ENCODE measurements at places on chromosomes 11 and 22.

DNA sequence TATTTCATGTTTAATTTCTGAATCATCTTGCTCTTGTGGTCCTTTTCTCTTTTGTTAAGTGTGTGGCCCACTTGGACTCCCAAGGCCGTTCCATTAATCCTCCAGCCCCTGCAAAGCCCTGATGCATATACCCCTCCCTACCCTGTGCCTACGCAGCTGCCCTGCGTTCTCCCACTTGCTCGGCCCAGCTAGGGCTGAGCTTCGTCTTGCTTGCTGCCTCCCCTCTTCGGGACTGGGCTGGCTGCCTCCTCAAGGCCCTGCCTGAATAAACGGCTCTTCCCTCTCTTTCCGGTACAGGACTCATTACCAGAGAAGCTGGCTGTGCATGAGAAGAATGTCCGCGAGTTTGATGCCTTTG, 28.5 kb downstream of the ARHGAP1 start:
- no peaks in the 10 kb centered on the region for H3K4me1 ChIP-seq
- no peak for DNase-seq
- H3K4me3 ChIP-seq: no peak overlapping the region

GRCh38 chr11:83044958-83045712, 26.6 kb downstream of the RAB30 start:
- no peaks in the 10 kb centered on the region for H3K27me3 ChIP-seq
- H3K4me3 ChIP-seq: no peak overlapping the region
- no peak for DNase-seq
- no peaks in the 10 kb centered on the region for H3K4me1 ChIP-seq
- H3K27ac ChIP-seq: no peak overlapping the region
- H3K36me3 ChIP-seq: no peaks in the 10 kb centered on the region

DNA sequence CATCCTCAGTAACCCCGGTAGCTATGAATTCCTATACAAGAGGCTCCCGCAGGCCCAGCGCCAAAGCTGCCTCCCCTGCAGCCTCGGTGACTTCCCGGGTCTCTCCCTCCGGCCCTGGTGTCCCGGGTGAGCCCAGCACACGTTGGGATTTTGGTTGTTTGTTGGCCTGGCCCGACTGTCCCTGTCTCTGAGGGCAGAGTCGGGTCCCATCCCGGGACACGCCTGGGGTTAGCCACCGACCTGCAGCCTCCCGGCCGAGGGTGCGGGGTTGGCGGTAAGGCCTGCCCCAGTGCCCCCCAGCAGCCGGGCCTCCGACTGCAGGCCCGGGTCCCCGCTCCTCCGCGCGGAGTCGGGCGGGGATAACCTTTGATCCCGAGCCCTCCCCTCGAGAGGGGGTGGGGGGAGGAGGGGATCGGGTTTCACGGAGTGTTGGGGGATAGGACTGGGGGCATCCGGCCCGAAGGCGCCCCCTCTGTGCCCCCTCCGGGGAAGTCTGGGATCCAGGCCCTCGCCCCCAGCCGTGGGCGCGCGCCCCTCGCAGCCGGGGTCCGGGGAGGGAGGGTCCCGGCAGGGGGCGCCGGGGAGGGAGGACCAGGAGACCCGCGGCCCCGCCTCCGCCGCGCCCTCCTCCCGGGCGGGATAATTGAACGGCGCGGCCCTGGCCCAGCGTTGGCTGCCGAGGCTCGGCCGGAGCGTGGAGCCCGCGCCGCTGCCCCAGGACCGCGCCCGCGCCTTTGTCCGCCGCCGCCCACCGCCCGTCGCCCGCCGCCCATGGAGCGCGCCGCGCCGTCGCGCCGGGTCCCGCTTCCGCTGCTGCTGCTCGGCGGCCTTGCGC, at the start of gene FBLN1:
Gene FBLN1 (plus strand): TSS at position 669 of the 835 bp plus-strand sequence. CDS start 103 bp downstream, at position 772.
- peak; percentile 75 for DNase-seq
- peaks cover 23% of the 10 kb centered on the region for H3K4me1 ChIP-seq
- peak within 1 kb of the TSS; percentile 70 for H3K4me3 ChIP-seq
- peaks cover 34% of the 10 kb centered on the region for H3K27me3 ChIP-seq
- H3K27ac ChIP-seq: peak within 1 kb of the TSS; percentile 67

GRCh38 chr11:35162745-35163144, 23.8 kb downstream of the CD44 start:
- DNase-seq: no peak
- H3K36me3 ChIP-seq: no peaks in the 10 kb centered on the region
- H3K27ac ChIP-seq: peak overlapping the region; percentile 58
- no peaks in the 10 kb centered on the region for H3K27me3 ChIP-seq
- no peak overlapping the region for H3K4me3 ChIP-seq

DNA sequence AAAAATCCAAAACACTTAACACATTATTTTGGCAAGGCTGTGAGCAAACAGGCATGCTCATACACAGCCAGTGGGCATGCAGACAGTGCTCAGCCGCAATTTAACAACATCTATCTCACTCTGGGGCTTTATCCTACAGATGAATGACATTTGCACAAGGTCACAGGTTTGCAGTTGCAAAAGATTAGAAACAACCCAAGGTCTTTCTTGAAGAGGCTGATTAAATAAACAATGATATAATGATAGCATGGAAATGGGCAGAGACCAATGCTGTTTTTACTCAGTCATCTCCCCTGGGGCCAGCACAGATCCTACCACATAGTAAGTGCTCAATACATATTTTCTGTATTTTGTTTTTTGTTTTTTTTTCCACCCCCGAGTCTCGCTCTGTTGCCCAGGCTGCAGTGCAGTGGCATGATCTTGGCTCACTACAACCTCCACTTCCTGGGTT, 9.4 kb downstream of the A4GALT start:
- DNase-seq: no peak
- H3K27me3 ChIP-seq: no peaks in the 10 kb centered on the region
- H3K36me3 ChIP-seq: no peaks in the 10 kb centered on the region
- H3K4me3 ChIP-seq: no peak overlapping the region
- peak overlapping the region; percentile 32 for H3K27ac ChIP-seq

- H3K4me1 ChIP-seq: peaks cover 12% of the 10 kb centered on the region
- no peak overlapping the region for H3K4me3 ChIP-seq
- H3K36me3 ChIP-seq: no peaks in the 10 kb centered on the region
- H3K27ac ChIP-seq: no peak overlapping the region
- no peak for DNase-seq
These were observed 334.6 kb downstream of the MN1 start for GRCh38 chr22:27466778-27467438.

- peaks cover 58% of the 10 kb centered on the region for H3K36me3 ChIP-seq
- H3K4me1 ChIP-seq: no peaks in the 10 kb centered on the region
- no peaks in the 10 kb centered on the region for H3K27me3 ChIP-seq
- no peak overlapping the region for H3K4me3 ChIP-seq
- no peak for DNase-seq
These were observed 6.1 kb upstream of the ASCL3 start for GRCh38 chr11:8948886-8949285.

GRCh38 chr11:112718483-112718882, 242.7 kb upstream of the NCAM1 start:
- DNase-seq: no peak
- no peak overlapping the region for H3K27ac ChIP-seq
- no peaks in the 10 kb centered on the region for H3K4me1 ChIP-seq
- H3K27me3 ChIP-seq: no peaks in the 10 kb centered on the region

DNA sequence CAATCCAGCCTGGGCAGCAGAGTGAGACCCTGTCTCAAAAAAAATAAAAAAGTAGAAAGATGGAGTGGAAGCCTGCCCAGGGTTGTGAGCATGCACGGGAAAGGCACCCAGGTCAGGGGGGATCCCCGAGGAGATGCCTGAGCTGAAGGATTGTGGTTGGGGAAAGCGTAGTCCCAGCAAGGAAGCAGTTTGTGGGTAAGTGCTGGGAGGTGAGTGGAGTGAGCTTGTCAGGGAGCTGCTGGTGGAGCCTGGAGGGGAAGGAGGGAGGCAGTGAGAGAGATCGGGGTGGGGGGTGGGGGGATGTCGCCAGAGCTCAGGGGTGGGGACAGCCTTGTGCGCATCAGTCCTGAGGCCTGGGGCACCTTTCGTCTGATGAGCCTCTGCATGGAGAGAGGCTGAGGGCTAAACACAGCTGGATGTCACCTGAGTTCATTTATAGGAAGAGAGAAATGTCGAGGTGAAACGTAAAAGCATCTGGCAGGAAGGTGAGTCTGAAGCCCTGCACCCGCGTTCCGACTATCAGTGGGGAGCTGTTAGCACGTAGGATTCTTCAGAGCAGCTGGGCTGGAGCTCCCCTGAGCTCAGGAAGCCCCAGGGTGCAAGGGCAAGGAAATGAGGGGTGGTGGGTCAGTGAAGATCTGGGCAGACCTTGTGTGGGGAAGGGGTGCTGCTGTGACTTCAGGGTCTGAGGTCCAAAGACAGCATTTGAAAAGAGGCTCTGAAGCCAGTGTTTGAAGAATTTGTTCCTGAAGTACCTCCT, 10.2 kb downstream of the TMEM121B start:
- no peaks in the 10 kb centered on the region for H3K4me1 ChIP-seq
- H3K36me3 ChIP-seq: peaks cover 42% of the 10 kb centered on the region
- no peak overlapping the region for H3K4me3 ChIP-seq
- no peak for DNase-seq
- no peak overlapping the region for H3K27ac ChIP-seq
- no peaks in the 10 kb centered on the region for H3K27me3 ChIP-seq

DNA sequence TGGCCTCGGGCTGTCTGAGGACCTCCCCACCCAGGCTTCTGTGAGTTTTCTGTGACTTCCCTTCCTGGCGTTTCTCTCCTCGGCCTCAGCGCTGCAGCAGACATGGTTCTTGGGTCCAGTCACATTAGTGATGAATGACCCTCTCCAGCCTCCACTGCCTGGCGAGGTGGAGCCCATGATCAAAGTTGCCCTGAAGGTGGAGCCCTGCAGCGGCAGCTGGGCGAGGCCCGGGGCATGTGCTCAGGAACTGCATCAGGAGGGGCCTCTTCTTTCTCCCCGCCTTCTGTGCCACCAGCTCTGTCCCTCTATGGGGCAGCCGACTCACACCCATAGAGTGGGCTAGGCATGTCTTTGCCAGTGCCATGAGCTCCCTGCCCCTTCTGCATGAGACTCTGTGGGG, 1079.7 kb downstream of the TBC1D22A start:
- no peak for DNase-seq
- H3K27ac ChIP-seq: no peak overlapping the region
- H3K4me3 ChIP-seq: no peak overlapping the region
- no peaks in the 10 kb centered on the region for H3K36me3 ChIP-seq

DNA sequence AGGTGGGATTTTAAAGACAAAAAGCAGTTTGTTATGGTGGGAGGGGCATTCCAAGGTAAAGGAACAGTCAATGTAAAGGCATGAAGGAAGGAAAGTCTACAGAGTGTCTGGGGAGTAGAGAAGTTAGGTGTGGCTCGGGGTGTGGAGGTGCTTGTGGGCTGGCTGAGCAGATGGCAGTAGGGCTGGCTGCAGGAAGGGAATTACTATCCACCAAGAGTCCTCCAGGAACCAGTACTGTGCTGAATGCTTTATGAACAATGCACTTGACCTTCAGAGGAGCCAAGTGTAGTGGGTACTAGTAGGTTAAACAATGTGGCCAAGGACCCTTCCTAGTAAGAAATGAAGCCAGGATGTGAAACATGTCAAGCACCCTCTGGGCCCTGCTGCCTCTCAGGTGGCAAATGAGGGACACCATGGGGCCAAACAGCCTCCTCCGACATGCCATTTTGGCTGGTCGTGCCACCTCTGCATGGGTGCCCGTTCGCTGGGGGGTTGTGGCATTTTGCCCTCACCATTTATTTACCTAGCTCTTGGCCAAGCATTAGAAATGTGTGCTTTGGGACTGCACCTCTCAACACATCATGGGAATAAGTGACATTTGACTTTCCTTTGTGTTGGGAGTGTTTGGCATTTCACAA, 123.6 kb upstream of the TENM4 start:
- DNase-seq: no peak
- H3K36me3 ChIP-seq: no peaks in the 10 kb centered on the region

- H3K36me3 ChIP-seq: no peaks in the 10 kb centered on the region
- H3K4me3 ChIP-seq: no peak overlapping the region
- no peaks in the 10 kb centered on the region for H3K27me3 ChIP-seq
- H3K4me1 ChIP-seq: peaks cover 4% of the 10 kb centered on the region
- H3K27ac ChIP-seq: no peak overlapping the region
These were observed 66.8 kb downstream of the CSTPP1 start for GRCh38 chr11:47003180-47003877.

GRCh38 chr11:67436459-67437081, 912 bp downstream of the PTPRCAP start:
- H3K27me3 ChIP-seq: no peaks in the 10 kb centered on the region
- H3K27ac ChIP-seq: peak overlapping the region; percentile 71
- no peak overlapping the region for H3K4me3 ChIP-seq
- DNase-seq: no peak
- peaks cover 20% of the 10 kb centered on the region for H3K36me3 ChIP-seq

GRCh38 chr22:47665151-47665550, 902.7 kb downstream of the TBC1D22A start:
- no peak for DNase-seq
- H3K27ac ChIP-seq: no peak overlapping the region
- H3K4me1 ChIP-seq: no peaks in the 10 kb centered on the region
- no peaks in the 10 kb centered on the region for H3K27me3 ChIP-seq
- H3K4me3 ChIP-seq: no peak overlapping the region
- no peaks in the 10 kb centered on the region for H3K36me3 ChIP-seq

GRCh38 chr22:32849501-32849900, 48.0 kb downstream of the TIMP3 start:
- no peak for DNase-seq
- no peaks in the 10 kb centered on the region for H3K27me3 ChIP-seq
- H3K4me3 ChIP-seq: no peak overlapping the region
- H3K27ac ChIP-seq: peak overlapping the region; percentile 78
- H3K36me3 ChIP-seq: peaks cover 5% of the 10 kb centered on the region

DNA sequence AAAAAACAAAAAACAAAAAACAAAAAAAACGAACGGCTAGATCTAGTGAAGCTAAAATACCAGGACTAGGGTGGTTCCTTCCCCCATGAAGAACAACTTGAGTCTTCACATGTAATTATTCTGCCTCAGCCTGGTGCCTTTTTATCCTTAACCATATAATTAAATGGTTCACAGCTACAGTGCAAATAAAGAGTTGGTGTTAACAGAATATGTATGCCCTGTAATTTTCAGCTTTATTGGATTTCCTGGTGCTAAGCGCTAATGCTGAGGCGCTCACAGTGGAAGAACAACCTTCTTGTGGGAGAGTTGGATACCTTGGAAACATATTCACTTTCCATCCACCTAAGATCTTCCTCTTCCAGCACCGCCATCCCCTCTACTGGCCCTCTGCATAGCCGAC, 158.5 kb upstream of the SORL1-AS1 start:
- H3K4me1 ChIP-seq: no peaks in the 10 kb centered on the region
- no peak overlapping the region for H3K27ac ChIP-seq
- no peak overlapping the region for H3K4me3 ChIP-seq
- DNase-seq: no peak

DNA sequence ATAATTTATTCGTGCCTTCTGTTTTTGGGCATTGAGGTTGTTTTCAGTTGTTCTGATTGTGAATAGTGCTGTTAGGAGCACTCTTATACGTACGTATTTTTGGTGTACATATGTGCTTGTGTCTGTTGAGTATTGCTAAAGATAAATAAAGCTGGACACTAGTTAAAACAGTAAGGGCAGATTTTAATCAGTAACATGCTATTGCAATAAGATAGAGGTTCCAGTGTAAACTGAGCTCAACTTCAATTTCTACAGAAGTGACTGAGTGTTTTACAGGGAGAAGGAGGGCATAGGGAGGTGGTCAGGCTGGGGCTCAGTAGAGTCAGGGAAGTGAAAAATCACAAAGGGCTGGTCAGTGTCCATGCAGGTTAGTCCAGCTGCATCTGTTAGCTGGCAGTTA, 76.0 kb upstream of the PARVA start:
- DNase-seq: no peak
- no peaks in the 10 kb centered on the region for H3K27me3 ChIP-seq
- H3K4me3 ChIP-seq: no peak overlapping the region
- H3K4me1 ChIP-seq: no peaks in the 10 kb centered on the region

Data from tibial artery (tissue), 4 donors.